ENCODE measurements at places on chromosomes 1 and 21.
A peak's percentile ranks its signal among the peaks of the same experiment; 100 is the strongest.

GRCh38 chr1:168256164-168256563 is 24.5 kb upstream of the TBX19 start:
- no peak for DNase-seq
- no peak overlapping the region for H3K27ac ChIP-seq
- no peaks in the 10 kb centered on the region for H3K27me3 ChIP-seq
- peaks cover under 1% of the 10 kb centered on the region for H3K4me1 ChIP-seq

DNA sequence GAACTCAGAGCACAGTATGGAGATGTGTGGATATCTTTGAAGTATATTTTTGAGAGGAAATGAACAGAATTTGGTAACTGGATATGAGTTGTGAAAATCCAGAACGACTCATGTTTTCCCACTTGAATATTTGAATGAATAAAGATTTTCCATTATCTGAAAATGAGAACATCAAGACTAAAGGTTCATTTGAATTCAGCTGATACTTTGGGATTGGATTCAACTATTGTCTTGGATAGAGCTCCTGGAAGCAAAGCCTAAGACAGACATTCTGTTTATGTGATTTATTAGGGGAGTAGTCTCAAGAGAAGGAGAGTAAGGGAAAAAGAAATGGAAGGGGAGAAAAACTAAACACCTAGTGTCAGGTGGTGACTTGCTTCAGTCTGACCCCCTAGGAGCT is 256.0 kb upstream of the LYPLAL1 start:
- no peak for DNase-seq
- H3K36me3 ChIP-seq: no peaks in the 10 kb centered on the region
- H3K4me1 ChIP-seq: no peaks in the 10 kb centered on the region
- H3K27me3 ChIP-seq: peaks cover 6% of the 10 kb centered on the region

DNA sequence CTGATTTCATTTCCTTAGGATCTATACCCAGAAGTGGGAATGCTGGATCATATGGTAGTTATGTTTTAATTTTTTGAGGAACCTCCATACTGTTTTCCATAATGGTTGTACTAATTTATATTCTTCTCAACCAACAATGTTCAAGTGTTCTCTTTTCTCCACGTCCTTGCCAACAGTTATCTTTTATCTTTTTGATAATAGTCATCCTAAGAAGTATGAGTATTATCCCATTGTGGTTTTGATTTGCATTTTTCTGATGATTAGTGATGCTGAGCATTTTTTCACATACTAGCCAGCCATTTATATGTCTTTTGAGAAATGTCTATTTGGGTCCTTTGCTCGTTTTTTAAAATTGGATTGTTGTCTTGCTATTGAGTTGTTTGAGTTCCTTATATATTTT is 38.5 kb downstream of the ABCD3 start:
- peaks cover 54% of the 10 kb centered on the region for H3K36me3 ChIP-seq
- H3K27me3 ChIP-seq: no peaks in the 10 kb centered on the region
- no peak overlapping the region for H3K27ac ChIP-seq
- H3K4me1 ChIP-seq: no peaks in the 10 kb centered on the region
- no peak overlapping the region for H3K4me3 ChIP-seq

DNA sequence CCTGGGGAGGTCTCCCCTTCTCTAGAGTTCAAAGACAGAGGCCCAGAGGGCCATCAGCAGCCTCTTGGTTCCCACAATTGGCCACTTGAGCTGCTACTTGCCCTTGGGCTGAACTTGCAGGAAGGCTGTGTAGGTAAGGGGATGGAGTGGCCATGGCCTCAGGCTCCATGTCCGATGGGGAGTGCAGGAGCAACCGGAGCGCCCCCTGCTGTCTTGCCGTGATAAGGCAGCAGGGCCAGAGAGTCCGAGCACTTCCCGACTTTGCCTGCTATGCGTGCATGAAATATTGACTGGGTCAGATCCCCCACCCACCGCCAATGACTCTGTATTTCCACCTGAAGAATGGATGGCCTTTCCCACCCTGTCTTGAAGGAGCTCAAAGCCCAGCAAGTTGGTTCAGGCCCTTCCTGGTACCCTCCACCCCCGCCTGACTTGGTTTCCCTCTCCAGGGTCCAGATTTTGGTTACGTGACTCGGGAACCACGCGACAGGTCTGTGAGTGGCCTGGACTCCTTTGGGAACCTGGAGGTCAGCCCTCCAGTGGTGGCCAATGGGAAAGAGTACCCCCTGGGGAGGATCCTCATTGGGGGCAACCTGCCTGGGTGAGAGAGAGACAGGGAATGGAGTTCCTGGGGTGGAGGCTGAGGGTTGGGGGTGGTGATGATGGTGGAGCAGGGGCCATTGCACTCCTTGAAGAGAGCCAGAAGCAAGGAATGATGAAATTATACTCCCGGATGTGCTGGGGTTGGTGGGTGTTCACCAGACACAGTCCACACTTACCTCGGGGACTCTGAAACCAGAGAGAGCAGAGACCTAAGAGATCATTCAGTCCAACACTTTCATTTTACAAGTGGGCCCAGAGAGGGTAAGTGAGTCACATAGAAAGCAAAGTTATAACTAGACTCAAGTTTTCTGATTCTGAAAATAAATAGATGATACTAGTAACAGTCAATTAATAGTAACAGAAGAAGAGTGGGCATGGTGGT is 25.6 kb downstream of the PADI3 start:
- peaks cover 6% of the 10 kb centered on the region for H3K27me3 ChIP-seq
- no peaks in the 10 kb centered on the region for H3K36me3 ChIP-seq
- no peaks in the 10 kb centered on the region for H3K4me1 ChIP-seq
- no peak overlapping the region for H3K4me3 ChIP-seq
- no peak overlapping the region for H3K27ac ChIP-seq

- H3K27ac ChIP-seq: peak overlapping the region; percentile 74
- H3K4me1 ChIP-seq: peaks cover 35% of the 10 kb centered on the region
- no peak for DNase-seq
- H3K4me3 ChIP-seq: no peak overlapping the region
- no peaks in the 10 kb centered on the region for H3K36me3 ChIP-seq
These were observed 46.5 kb upstream of the PRELP start for GRCh38 chr1:203428981-203429599.

- H3K27me3 ChIP-seq: peaks cover 34% of the 10 kb centered on the region
- no peak overlapping the region for H3K4me3 ChIP-seq
- H3K36me3 ChIP-seq: no peaks in the 10 kb centered on the region
- peaks cover 9% of the 10 kb centered on the region for H3K4me1 ChIP-seq
- no peak overlapping the region for H3K27ac ChIP-seq
- DNase-seq: no peak
These were observed 321.1 kb downstream of the KCTD3 start for GRCh38 chr1:215888159-215888558.

GRCh38 chr21:40173816-40174215 is 306.6 kb downstream of the PCP4 start:
- no peak overlapping the region for H3K27ac ChIP-seq
- no peaks in the 10 kb centered on the region for H3K4me1 ChIP-seq
- no peak for DNase-seq

DNA sequence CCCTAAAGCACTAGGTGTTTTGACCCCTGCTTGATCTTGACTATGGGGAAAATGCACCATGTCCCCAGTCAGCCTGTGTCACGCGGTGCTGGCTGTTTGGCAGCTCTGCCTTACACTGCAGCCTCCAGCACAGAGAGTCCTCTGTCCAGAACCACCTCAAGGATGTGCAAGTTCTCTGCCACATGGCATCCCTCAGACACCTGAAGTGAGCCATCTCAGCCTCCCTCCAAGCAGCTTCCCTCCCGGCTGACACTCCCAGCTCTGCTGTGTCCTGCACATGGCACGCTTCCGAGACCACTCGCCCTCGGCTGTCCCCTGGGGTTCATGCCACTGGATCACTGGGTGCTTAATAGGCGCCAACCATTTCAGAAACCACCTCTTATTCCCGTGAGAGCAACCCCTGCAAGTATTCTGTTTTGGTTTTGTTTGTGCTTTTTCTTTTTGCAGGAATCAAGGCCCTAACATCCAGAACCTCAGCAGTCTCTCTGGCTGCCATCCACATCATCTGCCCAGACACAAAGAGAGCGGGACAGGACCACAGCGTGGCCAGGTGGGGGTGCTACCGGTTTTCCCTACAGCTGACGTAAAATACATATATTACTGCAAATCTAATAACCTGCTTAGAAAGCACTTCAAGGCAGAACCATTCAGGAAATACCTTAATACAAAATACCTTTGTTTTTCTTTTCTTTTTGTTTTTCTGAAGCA is 45.7 kb downstream of the CAPZB start:
- no peaks in the 10 kb centered on the region for H3K27me3 ChIP-seq
- no peak overlapping the region for H3K4me3 ChIP-seq
- no peaks in the 10 kb centered on the region for H3K36me3 ChIP-seq
- peak overlapping the region; percentile 64 for H3K27ac ChIP-seq
- peaks cover 65% of the 10 kb centered on the region for H3K4me1 ChIP-seq

GRCh38 chr21:37130971-37131370 is 57.9 kb downstream of the TTC3 start:
- no peak for DNase-seq
- no peak overlapping the region for H3K27ac ChIP-seq
- H3K27me3 ChIP-seq: no peaks in the 10 kb centered on the region
- peaks cover 53% of the 10 kb centered on the region for H3K36me3 ChIP-seq

- H3K4me3 ChIP-seq: no peak overlapping the region
- peaks cover 2% of the 10 kb centered on the region for H3K36me3 ChIP-seq
- peaks cover 99% of the 10 kb centered on the region for H3K27me3 ChIP-seq
These were observed 5.5 kb upstream of the TBX15 start for GRCh38 chr1:118993700-118994026.

GRCh38 chr1:22628698-22629444 is 7.6 kb upstream of the C1QA start:
- peaks cover 81% of the 10 kb centered on the region for H3K27me3 ChIP-seq
- no peak for DNase-seq
- no peak overlapping the region for H3K27ac ChIP-seq

GRCh38 chr21:41446586-41446985 is 20.5 kb downstream of the MX1 start:
- no peaks in the 10 kb centered on the region for H3K4me1 ChIP-seq
- no peak overlapping the region for H3K27ac ChIP-seq
- H3K36me3 ChIP-seq: peaks cover 36% of the 10 kb centered on the region
- no peaks in the 10 kb centered on the region for H3K27me3 ChIP-seq

DNA sequence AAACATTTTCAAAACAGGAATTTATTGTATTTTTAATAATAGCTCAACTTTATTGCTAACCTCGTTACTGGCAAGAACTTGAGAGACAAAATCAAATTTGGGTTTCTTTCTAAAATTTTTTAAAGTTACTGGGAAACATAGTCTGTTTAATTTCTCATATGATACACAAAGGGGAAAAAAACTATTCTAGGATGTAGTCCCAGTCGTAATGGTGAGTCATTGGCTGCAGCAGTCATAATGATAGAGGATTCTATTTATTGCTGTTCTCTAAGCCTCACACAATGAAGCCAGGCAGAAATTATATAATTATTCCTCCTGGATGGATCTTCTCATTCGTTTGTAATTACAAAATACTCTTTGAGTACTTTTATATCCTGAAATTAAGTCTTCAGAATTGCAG is 326.5 kb upstream of the SGIP1 start:
- H3K4me3 ChIP-seq: no peak overlapping the region
- peaks cover 7% of the 10 kb centered on the region for H3K27me3 ChIP-seq
- H3K27ac ChIP-seq: no peak overlapping the region
- H3K36me3 ChIP-seq: peaks cover 2% of the 10 kb centered on the region
- DNase-seq: no peak

DNA sequence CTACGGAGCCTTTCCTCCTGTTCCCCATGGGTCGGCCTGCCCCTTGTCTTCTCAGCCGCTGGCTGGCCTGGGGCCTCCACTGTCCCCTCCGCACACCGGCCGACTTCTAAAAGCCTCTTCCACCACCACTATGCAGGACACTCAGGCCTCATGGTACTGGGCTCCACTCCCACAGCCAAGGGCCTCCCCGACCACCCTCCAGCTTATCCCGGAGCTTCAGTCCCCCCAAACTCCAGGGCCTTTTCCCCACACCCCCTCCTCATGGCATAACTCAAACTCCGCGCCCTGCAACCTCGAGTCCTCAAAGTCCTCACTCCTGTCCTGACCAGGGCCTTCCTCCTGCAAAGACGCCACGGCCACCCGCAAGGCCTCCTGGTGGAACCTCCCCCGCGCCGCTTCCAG is 2.0 kb downstream of the LRRC41 start:
- peak overlapping the region; percentile 100 for H3K27ac ChIP-seq
- peaks cover 35% of the 10 kb centered on the region for H3K4me1 ChIP-seq
- peak overlapping the region; percentile 95 for H3K4me3 ChIP-seq
- peaks cover 17% of the 10 kb centered on the region for H3K36me3 ChIP-seq

GRCh38 chr1:91513160-91513559 is 12.5 kb downstream of the CDC7 start:
- peaks cover 18% of the 10 kb centered on the region for H3K36me3 ChIP-seq
- no peaks in the 10 kb centered on the region for H3K27me3 ChIP-seq
- H3K4me3 ChIP-seq: no peak overlapping the region
- peaks cover 2% of the 10 kb centered on the region for H3K4me1 ChIP-seq
- DNase-seq: no peak
- no peak overlapping the region for H3K27ac ChIP-seq

GRCh38 chr1:181324797-181325616 is 158.3 kb upstream of the CACNA1E start:
- H3K36me3 ChIP-seq: no peaks in the 10 kb centered on the region
- DNase-seq: no peak
- no peaks in the 10 kb centered on the region for H3K4me1 ChIP-seq
- no peak overlapping the region for H3K4me3 ChIP-seq
- no peak overlapping the region for H3K27ac ChIP-seq
- H3K27me3 ChIP-seq: peaks cover 76% of the 10 kb centered on the region

- H3K27ac ChIP-seq: no peak overlapping the region
- no peak for DNase-seq
- H3K27me3 ChIP-seq: no peaks in the 10 kb centered on the region
- no peak overlapping the region for H3K4me3 ChIP-seq
- no peaks in the 10 kb centered on the region for H3K36me3 ChIP-seq
- H3K4me1 ChIP-seq: peaks cover 36% of the 10 kb centered on the region
These were observed 424.4 kb upstream of the USP24 start for GRCh38 chr1:55639526-55639925.

DNA sequence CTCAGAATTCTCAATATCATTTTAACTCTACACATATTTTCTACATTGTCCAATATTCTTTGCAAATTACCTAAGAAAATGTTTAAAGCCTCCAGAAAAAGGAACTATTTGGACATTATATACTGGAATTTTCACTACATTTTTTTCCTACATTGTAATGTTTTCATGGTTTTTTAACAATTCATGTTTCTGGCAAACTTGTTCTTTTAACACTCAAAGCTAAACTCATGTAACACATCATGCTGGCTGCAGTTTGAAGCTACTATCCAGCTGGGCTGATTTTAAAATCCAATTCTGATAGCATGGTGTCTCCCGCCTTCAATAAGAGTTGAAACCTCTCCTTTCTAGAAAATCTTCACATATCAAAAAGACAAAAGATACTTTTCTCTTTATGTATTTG is 52.0 kb downstream of the TGFBR3 start:
- H3K4me1 ChIP-seq: peaks cover 21% of the 10 kb centered on the region
- H3K4me3 ChIP-seq: no peak overlapping the region
- H3K27me3 ChIP-seq: no peaks in the 10 kb centered on the region
- H3K36me3 ChIP-seq: peaks cover 2% of the 10 kb centered on the region
- no peak for DNase-seq

- H3K27me3 ChIP-seq: no peaks in the 10 kb centered on the region
- no peak overlapping the region for H3K27ac ChIP-seq
- no peak overlapping the region for H3K4me3 ChIP-seq
- H3K4me1 ChIP-seq: peaks cover 5% of the 10 kb centered on the region
- no peaks in the 10 kb centered on the region for H3K36me3 ChIP-seq
- no peak for DNase-seq
These were observed 10.3 kb upstream of the LAD1 start for GRCh38 chr1:201409440-201409839.

All from mesothelial cell of epicardium (in vitro differentiated cells).